ENCODE measurements at places on chromosomes 3 and 15.

DNA sequence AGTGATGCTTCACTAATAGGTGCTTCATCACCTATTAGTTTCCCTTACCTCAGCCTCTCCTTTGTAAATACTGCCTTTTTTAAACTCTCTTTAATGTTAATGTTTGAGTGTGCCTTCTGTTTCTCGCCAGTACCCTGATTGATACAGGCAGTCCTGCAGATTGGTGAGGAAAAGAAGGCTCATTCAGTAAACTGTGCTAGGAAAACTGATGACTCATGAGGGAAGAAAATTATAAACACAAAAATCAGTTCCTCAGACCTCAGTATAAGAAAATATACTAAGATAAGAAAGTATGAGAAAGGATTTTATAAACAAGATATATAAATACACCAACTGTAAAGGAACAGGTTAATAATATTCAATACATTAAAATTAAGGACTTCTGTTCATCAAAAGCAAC, 54.8 kb upstream of the OXTR start:
- DNase-seq: no peak

DNA sequence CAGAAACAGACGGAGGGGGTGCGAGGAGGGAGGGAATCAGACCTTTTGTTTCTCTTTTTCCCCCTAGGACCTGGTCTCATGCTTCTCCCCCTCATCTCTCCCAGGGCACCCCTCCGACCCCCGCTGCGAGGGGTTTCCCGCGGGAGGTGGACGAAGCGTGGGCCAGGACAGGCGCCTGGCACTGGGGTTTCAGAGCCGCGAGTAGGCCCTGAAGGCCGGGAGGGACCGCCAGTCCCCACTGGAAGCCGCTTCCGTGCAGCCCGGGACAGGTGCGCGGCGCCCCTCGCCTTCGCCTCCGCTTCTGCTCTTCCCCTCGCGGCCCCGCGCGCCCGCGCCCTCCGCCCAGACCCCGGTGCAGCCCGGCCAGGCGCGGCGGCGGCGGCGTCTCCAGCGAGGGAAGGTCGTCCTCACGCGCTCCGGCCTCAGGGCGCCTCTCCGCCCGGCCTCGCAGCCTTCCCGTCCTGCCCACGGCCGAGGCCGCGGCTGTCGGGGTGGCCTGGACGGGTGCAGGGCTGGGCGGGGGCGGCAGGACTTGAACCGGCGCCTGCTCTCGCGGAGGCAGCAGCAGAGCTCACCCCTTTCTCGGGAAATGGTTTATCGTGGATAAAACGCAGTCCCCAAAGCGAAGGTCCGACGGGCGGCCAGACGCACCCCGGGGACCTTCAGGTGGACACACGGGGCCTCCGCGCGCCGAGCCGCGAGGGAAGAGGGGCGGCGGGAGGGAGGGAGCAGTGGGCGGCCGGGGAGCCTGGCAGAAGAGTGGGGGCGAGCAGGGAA, 31.5 kb upstream of the ADAMTS17 start:
- no peak for DNase-seq

- no peak for DNase-seq
Measured at GRCh38 chr15:86382341-86382740, 302.7 kb downstream of the AGBL1 start.

- DNase-seq: no peak
Measured at GRCh38 chr3:157092230-157092629, 67.7 kb downstream of the CCNL1 start.
